ENCODE measurements at places on chromosomes 11 and 22.

- no peak for DNase-seq
Measured at GRCh38 chr11:20089796-20090653, 70.2 kb downstream of the DBX1 start.

GRCh38 chr11:11662578-11662977, 40.8 kb upstream of the GALNT18 start:
- DNase-seq: no peak

GRCh38 chr22:36644333-36644757, 59.2 kb downstream of the CACNG2 start:
- peak; percentile 59 for DNase-seq

DNA sequence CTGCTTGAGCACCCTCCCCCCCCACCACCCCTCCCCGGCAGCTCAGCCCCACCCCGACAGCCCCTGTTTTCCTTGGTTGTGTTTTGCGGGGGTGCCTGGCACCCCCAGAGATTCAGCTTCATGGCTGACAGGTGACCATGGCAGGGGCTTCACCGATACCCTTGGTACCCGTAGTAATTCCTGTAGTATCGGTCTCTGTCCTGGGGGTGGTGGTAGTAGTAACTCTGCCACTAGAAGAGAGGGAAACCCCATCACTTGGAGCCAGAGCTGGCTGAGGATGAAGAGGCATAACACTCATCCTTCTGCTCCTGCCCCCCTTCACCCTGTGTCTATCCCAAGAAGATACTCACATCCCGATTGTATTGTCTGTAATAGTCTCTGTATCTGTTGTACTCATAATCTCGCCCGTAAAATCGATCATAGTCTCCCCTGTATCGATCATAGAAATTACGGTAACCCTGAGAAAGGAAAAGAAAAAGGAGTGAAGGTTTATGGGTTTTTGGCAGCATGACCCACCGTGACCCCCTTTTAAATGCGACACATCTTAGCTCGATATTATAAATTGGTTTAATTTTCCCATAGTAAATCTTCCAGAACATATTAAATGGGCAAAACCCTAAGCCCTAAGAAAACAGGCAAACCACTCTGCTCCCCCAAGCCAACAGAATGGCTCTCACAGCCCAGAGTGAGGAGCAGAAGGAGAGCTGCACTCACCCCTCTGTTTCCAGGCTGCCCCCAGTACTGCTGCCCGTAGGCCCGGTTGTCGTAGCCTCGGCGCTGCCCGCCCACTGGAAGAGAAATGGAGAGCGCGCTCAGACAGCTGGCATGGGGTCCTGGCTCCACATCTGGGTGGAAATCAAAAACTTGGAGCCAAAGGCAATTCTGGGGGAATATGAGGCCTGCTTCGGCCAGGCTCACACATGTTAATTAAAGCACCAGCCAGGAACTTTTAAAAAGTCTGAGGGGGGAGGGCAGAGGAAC, 8.0 kb downstream of the GNG3 start:
- DNase-seq: no peak

DNA sequence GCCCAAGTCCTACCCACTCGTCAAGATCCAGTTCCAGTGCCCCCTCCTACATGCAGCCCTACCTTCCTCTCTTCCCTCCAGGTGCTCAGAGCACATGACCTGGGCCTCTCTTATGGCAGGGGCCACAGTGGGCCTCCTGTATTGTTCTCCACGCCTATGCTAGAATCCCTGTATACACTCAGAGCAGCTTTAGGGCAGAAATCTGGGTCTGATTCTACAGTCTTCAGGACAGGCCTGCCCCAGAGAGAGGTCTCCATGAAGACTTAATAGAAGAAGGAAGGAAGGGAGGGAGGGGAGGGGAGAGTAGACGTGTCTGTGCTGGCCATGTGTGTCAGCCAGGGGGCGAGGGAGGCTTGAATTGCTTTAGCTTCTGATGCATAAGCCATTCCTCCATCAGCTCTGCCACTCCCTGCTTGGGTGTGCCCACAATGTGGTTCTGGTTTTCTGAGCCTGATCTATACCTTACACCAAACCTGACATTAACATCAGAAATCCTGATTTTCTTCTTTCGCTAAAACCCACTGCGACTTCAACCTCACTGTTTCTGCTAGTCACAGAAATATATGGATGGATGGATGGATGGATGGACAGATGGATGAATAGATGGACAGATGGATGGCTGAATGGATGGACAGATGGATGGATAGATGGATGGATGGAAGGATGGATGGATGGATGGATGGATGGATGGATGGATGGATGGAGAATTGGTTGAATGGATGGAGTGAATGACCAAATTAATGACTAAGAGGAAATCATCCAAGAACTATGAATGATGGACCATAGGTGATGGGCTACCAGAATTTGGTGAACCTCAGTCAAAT, 56.6 kb upstream of the PRDM11 start:
- DNase-seq: no peak

GRCh38 chr11:1000357-1001278, 35.9 kb downstream of the MUC6 start:
- no peak for DNase-seq

DNA sequence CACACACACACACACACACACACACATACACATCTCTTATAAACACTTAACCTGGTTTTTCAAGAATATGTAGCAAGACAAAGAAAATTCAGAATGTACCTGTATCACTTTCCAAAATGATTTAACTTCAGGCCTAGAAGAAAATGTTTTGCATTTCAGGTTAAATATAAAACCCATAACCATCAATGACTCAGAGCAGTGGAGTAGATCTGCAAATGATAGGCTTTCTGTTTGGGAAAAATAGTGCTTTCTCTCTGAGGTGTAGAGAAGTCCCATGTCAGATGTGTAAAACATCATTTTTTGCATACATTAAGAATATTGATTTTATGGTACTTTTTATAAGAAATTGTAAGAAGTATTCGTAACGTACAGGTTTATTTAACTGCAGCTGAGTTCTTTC, 116.9 kb downstream of the STK33 start:
- no peak for DNase-seq

DNA sequence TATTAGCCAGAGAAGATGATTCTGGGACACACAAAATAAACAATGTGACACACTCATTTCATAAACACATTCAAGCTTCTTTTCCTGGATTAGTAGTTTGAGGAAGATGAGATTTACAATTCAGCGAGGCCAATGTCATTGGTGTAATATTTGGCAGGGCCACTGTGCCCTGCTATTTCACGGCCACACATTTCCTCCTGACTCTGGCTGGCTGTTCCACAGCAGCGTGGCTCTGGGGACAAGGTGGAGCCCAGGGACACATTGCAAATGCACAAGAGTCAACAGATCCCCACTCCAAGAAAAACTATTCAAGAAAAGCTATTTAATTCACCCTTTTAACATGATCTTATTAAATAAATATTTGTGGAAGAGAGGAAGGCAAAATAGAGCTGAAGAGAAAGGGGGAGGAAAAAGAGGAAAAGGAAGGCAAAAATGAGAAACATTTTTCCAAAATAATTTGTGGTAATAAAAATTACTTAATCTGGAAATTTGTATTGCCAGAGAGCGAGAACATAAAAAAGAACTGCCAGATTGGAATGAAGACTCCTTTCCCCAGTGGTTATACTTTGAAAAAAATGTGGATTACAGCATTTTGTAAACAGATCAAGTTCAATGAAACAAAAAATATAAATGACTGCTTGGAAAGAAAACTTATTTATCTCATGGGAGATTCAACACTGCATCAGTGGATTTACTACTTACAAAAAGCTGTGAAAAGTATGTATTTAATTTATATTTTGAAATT, 27.1 kb downstream of the NXPE2 start:
- no peak for DNase-seq

DNA sequence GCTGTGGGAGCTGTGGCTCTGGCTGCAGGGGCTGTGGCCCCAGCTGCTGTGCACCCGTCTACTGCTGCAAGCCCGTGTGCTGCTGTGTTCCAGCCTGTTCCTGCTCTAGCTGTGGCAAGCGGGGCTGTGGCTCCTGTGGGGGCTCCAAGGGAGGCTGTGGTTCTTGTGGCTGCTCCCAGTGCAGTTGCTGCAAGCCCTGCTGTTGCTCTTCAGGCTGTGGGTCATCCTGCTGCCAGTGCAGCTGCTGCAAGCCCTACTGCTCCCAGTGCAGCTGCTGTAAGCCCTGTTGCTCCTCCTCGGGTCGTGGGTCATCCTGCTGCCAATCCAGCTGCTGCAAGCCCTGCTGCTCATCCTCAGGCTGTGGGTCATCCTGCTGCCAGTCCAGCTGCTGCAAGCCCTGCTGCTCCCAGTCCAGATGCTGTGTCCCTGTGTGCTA, 514 bp downstream of the KRTAP5-9 start:
- DNase-seq: no peak

GRCh38 chr11:3156282-3156660, 8.8 kb downstream of the OSBPL5 start:
- DNase-seq: no peak

DNA sequence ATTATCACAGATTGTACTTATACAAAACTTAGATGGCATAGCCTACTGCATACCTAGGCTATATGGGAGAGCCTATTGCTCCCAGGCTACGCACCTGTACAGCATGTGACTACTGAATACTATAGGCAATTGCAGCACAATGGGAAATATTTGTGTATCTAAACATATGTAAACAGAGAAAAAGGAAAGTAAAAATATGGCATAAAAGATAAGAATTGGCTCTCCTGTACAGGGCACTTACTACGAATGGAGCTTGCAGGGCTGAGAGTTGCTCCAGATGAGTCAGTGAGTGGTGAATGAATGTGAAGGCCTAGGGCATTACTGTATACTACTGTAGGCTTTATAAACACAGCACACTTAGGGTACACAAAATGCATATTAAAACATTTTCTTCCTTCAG, 13.2 kb downstream of the APOL6 start:
- DNase-seq: no peak

DNA sequence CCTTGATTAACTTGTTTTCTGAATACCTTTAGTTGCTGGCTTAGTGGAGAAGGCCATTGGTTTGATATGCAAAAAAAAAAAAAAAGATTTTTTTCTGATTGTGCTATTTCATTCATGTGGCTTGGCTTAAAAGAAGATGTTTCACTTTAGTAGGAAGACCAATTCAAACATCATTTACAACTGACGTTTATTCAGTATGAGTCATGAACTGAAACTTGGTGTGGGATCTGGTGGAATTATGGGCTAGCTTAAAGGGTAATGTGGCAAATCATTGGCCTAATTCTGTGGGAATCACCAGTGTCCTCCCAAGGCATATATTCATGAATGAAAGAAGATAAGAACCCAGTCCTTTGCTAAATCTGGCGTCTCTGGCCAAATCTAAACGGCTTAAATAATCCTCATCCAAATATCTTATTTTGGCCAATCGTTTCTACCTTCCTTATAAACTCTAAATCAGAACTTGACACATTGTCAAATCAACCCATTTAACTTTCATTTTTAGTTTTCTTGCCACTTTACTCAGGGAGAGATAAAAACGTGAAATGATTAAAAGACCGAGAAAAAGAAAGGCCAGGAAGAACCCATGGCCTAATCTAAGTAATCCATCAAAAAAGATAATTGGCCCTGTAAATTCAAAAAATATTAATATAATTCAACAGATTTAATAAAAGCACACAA, 77.0 kb downstream of the DDIAS start:
- DNase-seq: no peak

DNA sequence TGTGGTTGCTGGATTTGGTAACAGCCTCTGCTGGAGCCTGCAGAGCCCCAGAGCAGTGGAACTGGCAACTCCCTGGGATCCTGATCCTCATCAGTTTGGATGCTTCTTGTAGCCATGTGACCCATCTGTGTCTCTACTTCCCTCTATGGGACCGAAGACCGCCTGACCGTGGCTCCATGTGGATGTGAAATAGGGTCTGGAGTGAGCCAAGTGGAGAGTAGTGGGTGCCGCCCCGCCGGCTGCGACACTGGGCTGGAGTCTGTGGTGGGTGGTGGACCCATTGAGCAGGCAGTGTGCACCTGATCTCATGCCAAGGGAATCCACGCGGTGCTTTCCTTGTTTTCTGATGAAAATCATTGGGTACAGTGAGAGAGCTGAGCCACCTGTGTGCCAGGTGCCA, 543.2 kb upstream of the B3GAT1 start:
- DNase-seq: no peak

- no peak for DNase-seq
Measured at GRCh38 chr22:42683578-42684283, 34.5 kb upstream of the CYB5R3 start.

DNA sequence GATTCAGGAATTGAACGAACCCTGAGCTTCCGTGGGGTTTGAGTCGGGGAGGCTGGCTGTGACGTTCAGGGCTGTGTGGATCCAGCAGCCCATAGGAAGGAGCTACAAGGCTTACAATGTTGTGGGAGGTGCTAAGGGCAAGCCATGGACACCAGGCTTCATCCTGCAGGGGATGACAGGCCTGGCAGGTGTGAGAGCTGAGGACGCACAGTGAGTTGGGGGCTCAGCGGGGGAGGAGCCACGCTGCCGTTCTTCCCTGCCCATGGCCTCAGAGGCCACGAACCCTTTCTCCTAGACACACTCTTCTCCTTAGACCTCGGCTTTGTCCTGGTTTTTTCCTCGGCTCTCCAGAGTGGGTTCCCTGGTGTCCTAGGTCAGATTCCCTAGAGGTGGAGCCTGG, 113.3 kb upstream of the SLC22A12 start:
- no peak for DNase-seq

DNA sequence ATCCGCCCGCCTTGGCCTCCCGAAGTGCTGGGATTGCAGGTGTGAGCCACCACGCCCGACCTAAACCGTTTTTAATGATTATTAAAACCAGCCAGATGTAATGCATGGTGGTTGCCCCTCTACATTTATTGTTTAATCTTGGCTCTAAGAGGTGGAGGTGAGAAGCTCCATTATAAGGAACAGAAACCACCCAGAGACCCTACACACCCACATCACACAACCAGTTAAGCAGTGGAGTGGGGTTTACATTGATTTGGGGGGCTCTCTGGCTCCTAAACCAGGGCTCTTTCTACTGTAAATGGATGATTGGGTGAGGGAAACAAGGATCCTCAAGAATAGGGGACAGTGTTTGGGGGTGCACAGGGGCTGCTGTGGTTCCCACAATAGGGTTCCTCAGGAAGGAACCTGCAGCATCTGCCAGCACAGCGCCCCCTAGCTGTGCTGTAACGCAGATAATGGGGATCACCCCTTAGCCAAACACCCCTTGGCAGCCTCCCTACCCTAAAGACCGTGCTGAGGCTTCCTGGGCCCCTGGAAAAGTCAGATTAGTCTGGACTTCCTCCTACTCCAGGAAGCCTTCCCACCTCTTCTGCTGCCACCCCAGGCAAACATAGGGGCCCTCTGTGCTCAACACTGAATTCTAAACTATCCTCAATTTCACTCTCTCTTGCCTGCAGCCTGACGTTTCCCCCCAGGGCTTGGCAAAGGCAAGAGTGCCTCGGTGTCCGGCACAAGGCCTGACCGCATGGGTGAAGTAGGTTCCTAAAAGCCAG, 2.4 kb downstream of the MPST start:
- no peak for DNase-seq

- no peak for DNase-seq
Measured at GRCh38 chr11:87529486-87529885, 491.8 kb downstream of the TMEM135 start.

GRCh38 chr11:110735455-110736170, 23.4 kb upstream of the ARHGAP20 start:
- DNase-seq: no peak

GRCh38 chr11:4060182-4060923, 34.2 kb upstream of the RRM1 start:
- no peak for DNase-seq

- no peak for DNase-seq
Measured at GRCh38 chr22:47238690-47239473, 476.4 kb downstream of the TBC1D22A start.
